NCI-H2081 treated with DMSO at 0.1 percent for 48 hours (cell line): ENCODE measurements at places on chromosomes 4 and X.

GRCh38 chrX:35244088-35244741 lies 301.6 kb downstream of the FAM47B start:
- DNase-seq, result no peak

GRCh38 chrX:346034-346813 lies 27.6 kb upstream of the GTPBP6 start:
- no peak for DNase-seq

GRCh38 chr4:176920694-176921093 lies 128.0 kb upstream of the VEGFC start:
- DNase-seq, result no peak

DNA sequence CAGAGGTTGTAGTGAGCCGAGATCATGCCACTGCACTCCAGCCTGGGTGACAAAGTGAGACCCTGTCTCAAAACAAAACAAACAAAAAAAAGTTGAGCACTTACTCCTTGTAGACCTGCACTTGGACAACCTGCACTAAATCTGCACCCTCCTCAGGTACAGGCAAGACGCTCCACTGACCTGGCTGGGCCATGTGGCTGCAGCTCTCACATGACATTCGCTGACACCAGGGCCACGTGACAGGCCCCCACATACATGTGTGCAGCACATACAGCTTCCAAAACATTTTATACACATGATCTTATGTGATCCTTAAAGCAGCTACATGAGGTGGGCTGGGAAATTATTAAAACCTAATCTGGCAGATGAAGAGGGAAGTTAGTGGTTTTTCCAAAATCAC lies 62.5 kb downstream of the MGST2 start:
- no peak for DNase-seq

DNA sequence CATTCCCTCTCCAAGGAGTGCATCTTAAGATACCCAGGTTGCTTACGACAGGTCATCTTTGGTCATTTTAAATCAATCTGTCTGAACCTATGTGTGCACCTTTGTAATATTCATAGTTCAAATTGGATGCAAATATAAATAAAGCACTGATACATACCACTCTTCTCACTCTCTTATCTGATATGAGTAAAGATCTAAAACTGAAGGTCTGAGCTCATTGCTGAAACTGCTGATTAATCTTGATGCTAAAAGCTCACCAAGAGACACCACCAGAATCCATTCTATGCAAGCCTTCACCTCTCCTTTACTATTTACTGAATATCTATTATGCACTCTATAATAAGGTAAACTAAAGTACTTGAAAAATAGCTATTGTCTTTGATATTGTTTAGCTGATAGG lies 16.6 kb downstream of the HSD17B13 start:
- no peak for DNase-seq

DNA sequence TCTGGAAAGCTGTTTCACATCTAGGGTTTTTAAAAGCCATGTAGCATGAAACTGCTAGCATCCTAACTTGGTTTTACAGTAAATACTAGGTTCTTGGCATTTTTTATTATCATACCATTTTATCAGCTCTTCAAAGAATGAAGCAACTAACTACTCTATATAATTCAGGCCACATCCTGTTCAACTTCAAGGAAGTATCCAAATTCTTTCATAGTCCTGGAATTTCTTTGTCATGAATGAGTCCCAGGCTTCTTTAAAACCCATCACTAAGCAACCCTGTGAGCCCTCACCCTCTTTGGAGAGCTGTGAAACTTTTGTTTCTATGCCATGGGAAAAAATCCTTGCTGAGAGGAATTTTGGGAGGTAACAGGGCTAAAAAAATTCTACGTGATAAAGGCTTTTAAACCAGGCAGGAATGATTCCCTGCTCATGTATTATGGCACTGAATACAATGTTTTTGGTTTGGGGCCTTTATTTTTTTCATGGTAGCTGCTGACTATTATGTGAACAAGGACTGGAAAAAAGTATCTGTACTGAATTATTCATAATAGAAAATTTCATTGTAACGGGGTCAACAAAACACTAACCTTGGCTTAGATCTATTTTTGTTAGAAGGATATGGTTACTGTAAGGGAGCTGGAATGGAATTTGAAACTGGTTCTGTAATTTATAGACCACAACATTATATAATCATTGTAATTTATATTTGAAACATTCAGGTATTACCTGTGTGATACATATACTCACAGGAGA lies 164.9 kb downstream of the DCTD start:
- DNase-seq, result no peak

DNA sequence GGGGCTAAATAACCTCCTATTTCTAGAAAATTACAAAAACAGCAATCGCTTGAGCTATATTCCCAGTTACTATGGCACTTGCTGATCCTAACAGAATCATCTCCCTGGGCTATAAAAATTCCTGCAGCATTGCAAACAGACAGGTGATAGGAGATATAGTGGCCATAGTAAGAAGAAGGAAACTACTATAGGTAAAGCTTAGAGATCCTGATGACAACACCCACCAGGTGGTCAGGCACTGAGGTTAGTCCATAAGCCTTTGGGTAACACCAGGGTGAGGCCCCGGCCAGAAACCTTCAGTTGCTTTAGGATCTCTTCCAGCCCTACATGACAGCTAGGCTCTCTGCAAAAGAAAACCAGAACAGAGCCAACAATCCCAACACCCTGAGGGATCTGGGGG lies 197.9 kb upstream of the PPP1R2C start:
- no peak for DNase-seq

- no peak for DNase-seq
Observed at GRCh38 chr4:123106747-123107146, 184.3 kb upstream of the NUDT6 start.

DNA sequence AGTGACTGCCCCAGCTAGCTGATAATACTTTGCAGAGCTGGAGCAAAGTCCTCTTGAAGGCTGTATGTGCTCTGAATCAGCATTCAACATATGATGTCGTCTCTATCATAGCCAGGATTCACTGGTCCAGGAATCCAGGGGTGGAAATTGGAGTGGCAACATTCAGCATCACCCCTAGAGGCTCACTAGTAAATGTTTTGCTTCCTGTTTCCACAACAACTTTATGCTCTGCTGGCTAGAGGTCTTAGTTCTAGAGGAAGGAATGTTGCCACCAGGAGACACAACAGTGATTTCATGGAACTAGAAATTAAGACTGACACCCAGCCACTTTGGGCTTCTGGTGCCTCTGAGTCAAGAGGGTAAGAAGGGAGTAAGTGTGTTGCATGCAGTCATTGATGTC lies 11.3 kb downstream of the MAGEA1 start:
- DNase-seq, result no peak

DNA sequence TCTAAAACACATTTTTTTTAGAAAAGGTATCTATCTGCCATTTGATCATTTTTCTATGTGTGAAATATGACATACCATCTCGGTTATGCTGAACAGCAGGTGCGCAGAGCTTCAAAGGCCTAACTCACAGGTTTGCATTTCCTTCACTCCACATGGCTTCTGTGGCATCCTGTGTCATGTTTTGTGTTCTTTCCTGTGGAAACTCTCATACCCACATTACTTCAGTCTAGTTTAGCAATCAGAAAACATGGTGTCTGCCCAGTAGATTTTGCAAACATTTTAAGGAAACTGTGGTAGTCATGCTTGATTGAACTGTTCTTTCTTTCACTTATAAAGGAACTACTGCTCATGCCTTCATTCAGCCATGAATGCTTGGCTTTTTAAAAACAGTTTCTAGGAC lies 11.3 kb upstream of the ARAP2 start:
- DNase-seq, result no peak
